Upper lobe of right lung (tissue), 1 donor: ENCODE measurements at places on chromosomes 2 and 18.

- DNase-seq, result peak; percentile 55
These were observed 36.4 kb downstream of the RAMP1 start for GRCh38 chr2:237895544-237896506.

DNA sequence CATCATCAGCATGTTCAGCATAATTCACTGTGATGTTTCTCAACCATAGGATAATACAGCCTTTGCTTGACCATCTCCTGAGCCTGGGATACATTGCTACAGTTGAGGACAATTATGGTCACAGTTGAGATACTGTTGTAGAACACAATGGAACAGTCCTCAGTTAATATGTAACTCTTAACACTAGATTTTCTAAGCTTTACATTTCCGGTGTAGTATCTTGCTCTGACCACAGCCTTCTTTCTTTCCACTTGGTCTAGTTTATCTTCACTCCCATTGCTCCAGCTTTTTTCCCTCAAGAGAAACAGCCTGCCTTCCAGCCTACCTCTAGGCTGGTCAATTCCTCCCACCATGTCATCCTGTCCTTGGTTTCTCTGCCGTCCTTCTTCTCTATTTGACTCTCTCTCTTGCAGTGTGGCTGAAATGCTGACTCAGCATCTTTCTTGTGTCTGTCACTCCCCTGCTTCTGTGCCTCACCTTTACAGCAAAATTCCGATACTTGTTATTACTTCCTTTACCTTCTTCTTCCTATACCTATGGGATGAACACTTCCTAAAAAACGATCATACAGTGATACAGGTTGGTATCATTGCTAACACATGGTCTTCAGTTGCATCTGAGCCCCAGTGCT, 80.5 kb downstream of the CTNNA2 start:
- DNase-seq, result no peak

GRCh38 chr2:134718817-134719814, at the start of gene TMEM163:
TSS of gene TMEM163 (minus strand) at chr2:134719000.
- DNase-seq, result peak; percentile 81

GRCh38 chr18:51092117-51092516, 62.1 kb downstream of the SMAD4 start:
- no peak for DNase-seq

GRCh38 chr2:60881047-60881932, at the start of gene REL:
TSS of gene REL (plus strand) at chr2:60881574. CDS start at chr2:60881841, 267 bp downstream.
- peak; percentile 97 for DNase-seq

GRCh38 chr2:227462462-227462951, 9.4 kb upstream of the AGFG1 start:
- DNase-seq, result no peak

DNA sequence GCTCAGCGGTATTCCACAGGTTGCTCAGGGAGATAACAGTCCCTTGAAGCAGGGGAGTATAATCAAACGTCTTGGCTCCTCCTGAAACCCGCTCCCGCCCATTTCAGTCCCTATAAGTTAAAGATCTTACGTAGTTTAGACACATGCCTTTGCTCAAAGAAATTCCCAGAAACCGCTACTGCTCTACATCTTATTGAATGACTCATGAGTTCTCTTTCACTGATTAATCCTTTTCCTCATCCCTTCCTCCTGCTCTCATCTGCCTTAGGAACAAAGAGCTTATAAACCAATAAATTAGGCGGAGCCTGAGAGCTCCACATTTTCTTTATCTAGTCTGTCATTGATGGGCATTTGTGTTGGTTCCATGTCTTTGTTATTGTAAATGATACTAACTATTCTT, 4.2 kb upstream of the SERPINB4 start:
- no peak for DNase-seq

DNA sequence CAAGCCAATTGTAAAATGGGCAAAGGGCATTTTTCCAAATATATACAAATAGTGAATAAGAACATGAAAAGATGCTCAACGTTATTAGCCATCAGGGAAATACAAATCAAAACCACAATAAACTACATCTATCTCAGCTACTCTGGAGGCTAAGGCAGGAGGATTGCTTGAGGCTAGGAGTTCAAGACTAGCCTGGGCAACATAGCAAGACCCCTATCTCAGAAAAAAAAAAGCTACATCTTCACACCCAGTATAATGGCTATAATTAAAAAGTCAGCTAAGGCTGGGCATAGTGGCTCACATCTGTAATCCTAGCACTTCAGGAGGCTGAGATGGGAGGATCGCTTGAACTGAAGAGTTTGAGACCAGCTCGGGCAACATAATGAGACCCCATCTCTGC, 12.6 kb upstream of the NCL start:
- DNase-seq, result no peak

- no peak for DNase-seq
These were observed 142.3 kb upstream of the KCNJ3 start for GRCh38 chr2:154556146-154556545.

- DNase-seq, result no peak
These were observed 136.8 kb downstream of the NEDD4L start for GRCh38 chr18:58180738-58181353.

DNA sequence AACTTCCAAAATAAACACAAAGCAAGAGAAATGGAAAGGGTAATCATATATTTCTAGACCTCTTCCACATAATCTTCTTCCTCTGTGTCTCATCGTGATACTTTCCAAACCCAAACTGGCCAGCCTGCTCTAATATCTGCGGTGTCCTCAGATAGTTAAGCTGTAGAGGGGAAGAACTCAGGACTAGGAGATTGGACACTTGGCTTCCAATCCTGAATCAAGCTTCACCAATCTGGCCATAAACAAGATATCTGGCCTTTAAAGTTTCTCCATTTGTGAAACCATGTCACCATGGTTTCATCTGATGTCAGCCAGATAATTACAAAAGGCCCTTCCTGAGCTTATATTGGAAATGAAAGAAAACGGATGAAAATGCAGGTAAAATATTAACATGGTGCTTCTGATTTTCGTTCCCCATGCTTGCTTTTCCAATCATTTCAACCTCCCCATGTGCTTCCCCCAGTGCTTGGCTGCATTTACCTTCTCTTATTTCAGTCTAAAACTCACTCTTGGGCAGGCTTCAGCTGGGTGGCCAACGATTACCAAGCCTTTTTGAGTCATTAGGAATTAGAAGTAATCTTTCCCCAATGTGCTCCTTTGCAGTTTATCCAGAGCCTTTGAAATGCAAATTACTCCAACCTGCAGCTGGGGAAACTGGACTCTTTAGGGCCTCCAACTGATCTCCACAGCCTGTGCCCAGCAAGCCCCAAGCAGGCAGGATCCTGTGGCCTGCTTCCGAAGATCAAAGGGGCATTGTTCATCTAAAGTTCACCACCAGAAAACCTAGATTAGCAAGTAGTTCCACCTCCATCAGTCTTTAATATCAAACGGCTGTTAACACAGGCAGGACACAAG, 44.5 kb upstream of the MYCN start:
- DNase-seq, result no peak

- DNase-seq, result no peak
These were observed 70.8 kb downstream of the FAM117B start for GRCh38 chr2:202705446-202706020.

DNA sequence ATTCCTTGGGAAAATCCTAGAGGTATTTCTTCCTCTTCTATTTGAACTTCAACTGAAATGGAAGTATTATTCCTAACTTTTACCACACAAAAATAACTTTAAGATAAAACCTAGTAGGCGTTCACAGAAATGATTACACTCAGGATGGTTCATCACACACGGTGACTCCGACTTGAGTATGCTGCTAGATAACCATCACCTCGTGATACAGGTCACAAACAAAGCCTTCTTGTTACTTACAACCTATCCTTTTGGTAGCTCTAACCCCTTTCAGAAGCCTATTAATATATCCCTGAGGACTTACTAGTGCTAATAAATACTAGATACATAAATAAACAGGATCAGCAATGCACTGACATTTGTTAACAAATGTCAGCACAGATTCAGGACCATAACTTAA, 101.0 kb upstream of the DNER start:
- DNase-seq, result no peak

DNA sequence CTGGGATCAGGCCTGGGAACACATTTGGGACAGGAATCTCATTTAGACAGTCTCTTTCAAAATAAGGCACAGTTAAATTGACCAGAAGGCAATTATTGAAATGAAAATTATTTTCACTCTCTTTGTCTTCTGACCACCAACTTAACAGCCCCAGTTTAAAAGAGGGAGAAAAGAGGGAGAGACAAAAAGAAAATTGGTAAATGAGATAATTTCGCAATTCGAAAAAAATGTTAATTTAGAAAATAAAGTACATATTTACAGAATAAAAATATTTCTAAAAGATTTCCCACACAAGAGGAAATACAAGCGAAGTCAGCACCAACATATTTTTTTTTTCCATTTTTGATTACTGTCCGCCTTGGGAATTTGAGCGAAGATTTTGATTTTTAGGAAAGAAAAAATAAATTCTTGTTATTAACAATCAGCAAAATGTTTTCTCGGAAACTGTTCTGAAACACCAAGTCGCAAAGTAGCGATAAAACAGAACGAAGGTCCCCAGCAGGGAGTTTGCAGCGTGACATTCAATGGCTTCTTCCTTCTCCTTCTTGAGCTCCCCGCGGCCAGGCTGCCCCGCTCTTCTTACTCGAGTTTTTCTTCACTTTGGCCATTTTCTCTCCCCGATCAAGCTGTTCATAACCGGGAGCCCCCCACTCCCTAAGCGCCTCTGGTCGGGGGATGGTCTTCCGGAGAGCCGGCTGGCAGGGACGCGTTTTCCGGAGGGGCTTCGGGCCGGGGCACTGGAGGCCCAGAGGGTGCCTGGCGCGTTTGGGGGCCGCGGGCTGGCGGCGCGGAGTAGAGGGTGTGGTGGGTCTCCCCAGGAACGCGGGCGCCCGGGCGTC, 5.0 kb downstream of the SP9 start:
- DNase-seq, result no peak

- no peak for DNase-seq
These were observed 42.3 kb upstream of the MRPL33 start for GRCh38 chr2:27729198-27729597.

- DNase-seq, result no peak
These were observed 382.6 kb upstream of the CDH2 start for GRCh38 chr18:28559511-28559910.

DNA sequence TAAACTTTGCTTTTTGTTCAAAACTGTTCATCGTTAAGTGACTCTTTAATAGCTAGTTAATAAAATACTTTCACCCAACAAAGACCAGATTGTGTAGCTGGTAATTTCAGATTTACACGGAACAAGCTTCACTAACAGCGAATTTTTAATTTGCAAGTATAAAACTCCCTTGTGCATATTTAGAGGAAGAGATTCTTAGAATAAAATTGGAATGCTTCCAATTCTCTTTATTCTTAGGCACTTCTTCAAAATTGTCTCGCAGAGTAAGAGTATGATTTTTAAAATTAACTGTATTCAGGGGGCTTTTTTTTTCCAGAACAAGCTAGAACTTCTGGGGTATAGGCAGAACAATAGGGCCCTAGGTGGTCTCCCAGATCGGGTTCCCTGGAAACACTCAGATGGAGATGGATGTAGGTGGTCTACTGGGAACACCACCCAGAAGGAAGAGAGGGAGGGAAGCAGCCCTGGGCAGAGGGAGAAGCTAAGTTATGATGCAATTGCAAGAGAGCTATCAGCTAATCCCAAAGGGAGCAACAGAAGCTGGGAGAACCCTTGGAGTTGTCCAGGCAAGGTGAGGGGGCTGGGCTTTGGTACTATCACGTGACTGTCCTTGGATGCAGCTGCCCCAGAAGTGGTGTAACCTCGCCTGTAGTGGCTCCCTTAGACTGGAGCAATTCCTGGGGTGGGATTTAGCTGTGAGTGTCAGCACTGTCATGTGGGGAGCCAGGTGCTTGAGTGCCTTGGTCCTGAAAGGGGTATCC, 151.7 kb upstream of the ASB18 start:
- no peak for DNase-seq

- no peak for DNase-seq
These were observed 940.7 kb upstream of the KLHL29 start for GRCh38 chr2:22444281-22444680.

DNA sequence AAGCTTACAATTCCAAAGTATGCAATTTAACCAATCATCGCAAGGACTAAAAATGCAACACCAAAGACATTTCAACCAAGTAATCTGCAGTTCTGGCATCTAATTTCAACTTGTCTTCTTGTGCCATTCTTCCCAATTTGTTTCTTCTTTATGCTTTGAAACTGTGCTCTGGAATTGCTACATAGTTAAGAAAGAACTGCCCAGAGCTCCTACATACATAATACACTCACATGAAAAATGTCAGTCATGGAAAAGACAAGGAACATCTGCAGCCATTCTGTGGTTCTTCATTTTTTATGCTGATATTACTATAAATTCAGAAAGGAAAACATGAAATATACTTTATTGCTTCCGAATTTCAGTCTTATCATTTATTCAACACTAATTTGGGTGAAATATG, 4.4 kb downstream of the EPB41L3 start:
- DNase-seq, result no peak

DNA sequence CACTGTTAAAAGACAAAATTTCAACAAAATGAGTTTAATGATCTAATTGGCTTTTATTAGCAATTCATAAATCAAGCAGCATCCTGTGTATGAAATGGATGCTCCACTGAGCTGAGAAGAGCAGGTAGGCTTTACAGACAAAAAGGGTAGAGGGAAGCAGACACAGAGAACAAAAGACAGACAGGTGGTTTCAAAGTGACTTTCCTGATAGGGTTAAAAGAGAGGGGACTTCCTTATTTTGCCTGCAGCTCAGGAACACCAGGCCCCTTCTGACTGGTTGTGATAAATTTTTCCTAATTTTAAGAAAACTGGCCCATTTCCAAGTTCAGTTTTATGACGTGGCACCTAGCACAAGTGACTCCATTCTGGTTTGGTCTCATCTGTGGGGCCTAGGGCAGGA, 11.9 kb downstream of the TEX51 start:
- no peak for DNase-seq

- no peak for DNase-seq
These were observed 38.7 kb downstream of the PKDCC start for GRCh38 chr2:42086500-42086953.

DNA sequence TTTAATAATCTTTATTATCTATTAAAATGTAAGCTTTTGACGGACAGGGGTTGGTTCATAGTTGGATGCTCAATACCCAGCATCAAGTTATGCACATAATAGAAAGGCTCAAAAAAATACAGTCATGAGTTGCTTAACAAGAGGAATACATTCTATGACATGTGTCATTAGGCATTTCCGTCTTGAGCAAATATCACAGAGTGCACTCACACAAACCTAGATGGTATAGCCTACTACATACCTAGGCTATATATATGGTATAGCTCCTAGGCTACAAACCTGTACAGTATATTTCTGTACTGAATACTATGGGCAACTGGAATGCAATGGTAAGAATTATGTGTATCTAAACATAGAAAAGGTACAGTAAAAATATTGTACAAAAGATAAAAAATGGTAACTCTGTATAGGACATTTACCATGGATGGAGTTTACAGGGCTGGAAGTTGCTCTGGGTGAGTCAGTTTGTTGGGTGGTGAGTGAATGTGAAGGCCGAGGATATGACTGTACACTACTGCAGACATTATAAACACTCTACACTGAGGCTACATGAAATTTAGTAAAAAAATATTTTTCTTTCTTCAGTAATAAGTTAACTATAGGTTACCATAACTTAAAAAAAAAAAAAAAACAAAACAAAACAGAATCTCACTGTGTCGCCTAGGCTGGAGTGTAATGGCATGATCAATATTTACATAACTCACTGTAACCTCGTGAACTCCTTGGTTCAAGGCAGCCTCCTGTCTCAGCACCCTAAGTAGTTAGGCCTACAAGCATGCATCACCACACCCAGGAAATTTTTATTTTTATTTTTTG, 201.2 kb downstream of the NBAS start:
- no peak for DNase-seq

GRCh38 chr18:48639772-48640432, 101.1 kb downstream of the CTIF start:
- peak; percentile 55 for DNase-seq

- no peak for DNase-seq
These were observed 5.4 kb downstream of the RAB11FIP5 start for GRCh38 chr2:73107211-73107926.

- DNase-seq, result no peak
These were observed 29.4 kb downstream of the GPD2 start for GRCh38 chr2:156465573-156465972.
